ENCODE measurements at places on chromosomes 11 and 22.

GRCh38 chr11:48020092-48020755 is 39.9 kb downstream of the PTPRJ start:
- peak; percentile 72 for DNase-seq

GRCh38 chr11:124041254-124041653 is at the start of gene OR10G7:
TSS of gene OR10G7 (minus strand) at chr11:124041325. CDS start at chr11:124039001, 2,324 bp downstream.
- DNase-seq = no peak

GRCh38 chr22:45686836-45687235 is 15.2 kb downstream of the ATXN10 start:
- no peak for DNase-seq

GRCh38 chr11:116778556-116778955 is 5.8 kb upstream of the BUD13 start:
- DNase-seq = no peak

- no peak for DNase-seq
Measured at GRCh38 chr11:35662061-35662648, 420 bp upstream of the TRIM44 start.

- DNase-seq = no peak
Measured at GRCh38 chr11:62715150-62716130, 8.0 kb downstream of the GNG3 start.

DNA sequence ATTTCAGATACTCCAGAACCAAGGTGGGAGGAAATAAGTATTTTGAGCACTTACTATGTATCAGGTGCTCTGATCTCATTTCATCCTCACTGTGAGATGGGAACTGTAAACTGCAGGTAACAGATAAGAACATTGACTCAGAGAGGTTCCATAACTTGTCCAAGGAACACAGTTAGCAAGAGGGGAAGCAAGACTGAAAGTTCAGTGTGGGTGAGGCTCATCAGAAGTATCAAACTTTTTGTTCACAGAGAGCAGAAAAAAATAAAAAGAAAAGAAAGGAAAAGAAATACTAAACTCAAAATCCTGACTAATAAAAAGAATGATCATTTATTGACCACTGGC is 37.1 kb downstream of the RAB30 start:
- no peak for DNase-seq

DNA sequence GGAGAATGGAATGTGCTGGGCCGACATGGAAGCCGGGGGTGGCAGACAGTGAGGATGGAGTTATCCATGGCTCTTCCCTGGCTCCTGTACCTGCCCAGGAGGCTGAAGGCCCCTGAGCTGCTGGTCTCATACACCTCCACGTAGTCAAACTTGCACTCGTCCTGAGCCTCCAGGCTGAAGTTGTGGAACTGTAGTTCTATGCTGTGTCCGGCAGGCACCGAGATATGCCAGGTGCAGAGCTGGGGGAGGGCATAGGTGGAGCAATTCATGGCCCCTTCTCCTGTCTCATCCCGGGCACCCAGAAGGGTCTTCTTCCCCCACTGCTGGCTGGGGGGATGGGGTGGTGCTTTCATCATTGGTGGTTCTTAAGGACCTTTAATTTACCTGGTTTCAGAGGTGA is 2.8 kb downstream of the MFRP start:
- DNase-seq = no peak

DNA sequence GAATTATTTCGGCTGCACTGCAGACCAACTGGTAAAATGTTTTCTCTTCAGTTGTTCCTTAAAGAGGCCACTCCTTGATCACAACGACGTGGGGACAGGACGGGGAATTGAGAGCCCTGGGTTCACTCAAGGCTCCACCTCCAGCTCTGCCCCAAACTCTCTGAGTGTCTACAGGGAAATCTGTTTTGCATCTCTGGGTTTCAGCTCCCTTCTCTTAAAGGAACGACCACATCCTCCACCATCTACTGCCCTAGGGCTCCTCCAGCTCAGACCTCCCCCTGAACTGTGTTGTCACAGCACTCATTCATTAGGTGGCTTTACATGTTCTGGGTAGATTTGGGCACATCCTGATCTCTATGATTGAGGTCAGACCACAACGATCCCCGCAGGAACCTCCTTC is 5.1 kb upstream of the PPFIA1 start:
- DNase-seq = no peak

GRCh38 chr22:20001082-20001638 is 15.5 kb downstream of the ARVCF start:
- DNase-seq = no peak

DNA sequence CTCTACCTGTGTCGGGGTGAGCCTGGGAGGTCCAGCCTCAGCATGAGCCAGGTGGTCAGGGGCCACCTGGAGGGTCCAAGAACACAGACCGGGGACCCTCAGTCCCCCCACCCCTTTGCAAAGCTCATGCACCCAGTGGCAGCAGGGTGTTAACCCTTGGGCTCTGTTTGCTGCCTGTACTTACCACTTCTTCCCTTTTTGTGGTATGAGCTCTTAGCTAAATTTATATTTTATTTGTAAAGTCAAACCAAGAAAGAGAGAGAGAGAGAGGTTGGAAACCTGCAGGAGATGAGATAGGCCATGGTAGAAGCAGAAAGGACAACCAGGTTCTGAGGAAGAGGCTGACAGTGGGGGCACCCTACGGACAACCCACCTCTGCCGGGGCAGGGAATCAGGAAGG is 29.9 kb downstream of the IL10RA start:
- no peak for DNase-seq

DNA sequence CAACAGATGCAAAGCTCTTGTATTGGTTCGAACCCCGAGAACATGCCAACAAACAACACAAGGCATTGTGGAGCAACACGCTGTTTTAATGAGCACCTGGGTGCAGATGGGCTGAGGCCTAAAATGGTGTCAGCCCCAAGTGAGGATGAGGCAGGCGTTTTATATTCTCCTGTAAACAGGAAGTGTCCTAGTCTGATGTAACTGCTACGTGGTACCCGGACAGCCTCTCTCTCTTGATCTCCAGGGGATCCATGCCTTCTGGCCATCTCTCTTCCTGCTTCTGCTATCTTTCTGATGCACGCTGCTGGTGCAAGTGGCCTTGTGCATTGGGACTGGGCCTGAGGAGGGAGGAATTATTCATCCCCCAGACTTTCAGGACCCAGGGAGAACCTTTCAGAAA is 19.4 kb upstream of the VSTM5 start:
- no peak for DNase-seq

DNA sequence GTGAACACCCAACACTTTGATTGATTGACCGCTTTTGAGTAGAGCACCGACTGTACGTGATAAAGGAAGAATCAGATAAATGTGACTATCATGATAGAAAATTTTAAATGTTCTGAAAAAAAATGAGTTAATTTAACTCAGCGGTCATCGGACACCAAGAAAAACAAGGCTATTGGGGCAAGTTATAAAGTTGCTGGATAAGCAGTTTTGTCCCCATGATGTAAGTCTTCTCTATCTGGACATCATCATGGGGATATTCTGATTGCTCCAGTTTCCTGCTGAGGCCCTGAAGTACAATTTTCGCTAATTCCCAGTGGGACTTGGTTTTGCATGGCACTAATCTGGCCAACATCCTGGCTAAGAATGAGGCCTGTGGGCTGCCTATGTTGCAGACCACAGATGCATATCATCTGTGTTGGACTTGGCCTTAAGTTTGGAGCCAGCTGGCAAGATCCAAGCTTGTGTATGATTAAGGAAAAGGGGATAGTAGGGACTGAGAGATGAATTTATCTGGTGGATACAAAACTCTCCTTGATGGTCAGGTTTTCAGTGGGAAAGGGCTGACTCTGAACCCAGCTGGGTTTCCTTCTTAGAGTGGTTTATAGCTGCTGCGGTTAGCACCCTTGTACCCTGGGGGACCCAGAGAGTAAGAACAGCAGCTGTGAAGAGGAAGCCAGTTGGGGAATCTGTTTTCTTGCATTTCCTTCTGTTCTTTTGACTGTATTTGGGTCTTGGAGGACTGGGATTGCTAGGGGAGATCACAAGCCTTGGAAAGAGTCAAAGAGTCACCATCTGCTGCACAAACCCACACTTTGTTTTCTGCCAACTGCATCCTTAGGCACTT is 118.3 kb downstream of the SEZ6L start:
- DNase-seq = no peak

DNA sequence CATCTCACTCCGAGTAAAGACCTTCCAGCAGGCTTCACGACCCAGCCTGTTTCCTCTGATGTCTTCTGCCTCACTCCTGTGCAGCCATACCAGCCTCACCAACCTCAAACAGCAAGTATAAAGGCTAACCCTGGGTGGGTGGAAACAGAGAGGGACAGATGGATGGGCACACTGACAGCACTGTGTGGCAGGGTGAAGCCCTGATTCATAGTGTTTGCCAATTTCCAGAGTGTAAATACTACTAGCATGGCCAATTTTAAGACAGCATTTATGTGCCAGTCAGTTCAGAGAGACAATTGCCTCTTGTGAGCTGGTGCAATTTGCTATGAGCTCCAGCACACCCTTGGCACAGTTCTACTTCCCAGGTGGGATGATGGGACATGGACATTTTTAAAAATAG is 21.5 kb downstream of the TST start:
- no peak for DNase-seq

- no peak for DNase-seq
Measured at GRCh38 chr22:32375678-32376450, 18.2 kb downstream of the RFPL3 start.

DNA sequence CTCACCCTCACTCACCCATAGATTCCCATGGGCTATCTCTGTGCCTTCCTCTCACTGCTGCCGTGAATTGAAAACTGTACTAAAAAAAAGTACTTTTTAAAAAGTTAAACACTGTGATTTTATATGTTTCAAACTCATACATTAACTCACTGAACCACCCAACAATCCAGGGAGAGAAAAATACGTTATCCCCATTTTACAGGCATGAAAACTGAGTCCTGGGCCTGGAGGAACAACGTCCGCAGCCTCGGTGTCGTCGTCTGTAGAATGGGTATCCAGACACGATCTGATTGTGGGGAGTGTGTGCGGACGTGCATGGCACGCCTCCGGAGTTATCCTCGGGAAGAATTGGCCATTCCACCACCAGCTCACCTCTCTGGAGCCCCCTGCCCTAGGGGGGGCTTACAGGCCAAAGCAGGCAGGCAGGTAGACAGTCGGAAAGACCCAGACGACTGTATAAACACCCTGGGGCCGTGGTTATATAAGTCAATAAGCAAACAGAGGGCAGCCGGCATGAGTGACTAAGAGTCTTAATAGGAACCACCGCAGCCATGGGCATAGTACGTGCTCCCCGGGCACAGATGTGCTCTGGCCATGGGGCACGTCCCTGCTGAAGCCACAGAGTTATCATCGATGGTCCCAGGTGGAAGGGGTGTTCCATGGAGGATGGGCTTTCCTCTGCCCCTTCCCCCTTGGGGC is 7.1 kb upstream of the PDGFB start:
- DNase-seq = no peak

GRCh38 chr11:115673720-115674119 is 169.5 kb upstream of the CADM1 start:
- no peak for DNase-seq

GRCh38 chr11:10758957-10759356 is 7.9 kb downstream of the CTR9 start:
- no peak for DNase-seq

DNA sequence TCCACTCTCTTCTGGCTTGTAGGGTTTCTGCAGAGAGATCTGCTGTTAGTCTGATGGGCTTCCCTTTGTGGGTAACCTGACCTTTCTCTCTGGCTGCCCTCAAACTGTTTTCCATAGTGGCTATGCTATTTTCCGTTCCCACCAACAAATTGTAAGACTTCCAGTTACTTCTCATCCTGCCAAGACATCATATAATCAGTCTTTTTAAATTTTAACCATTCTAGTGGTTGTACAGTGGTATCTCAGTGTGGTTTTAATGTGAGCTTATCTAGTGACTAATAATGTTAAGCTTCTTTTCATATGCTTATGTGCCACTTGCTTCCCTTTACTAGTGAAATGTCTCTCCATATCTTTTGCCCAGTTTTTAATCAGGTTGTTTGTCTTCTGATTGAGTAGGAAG is 13.6 kb upstream of the TRIM29 start:
- no peak for DNase-seq

GRCh38 chr11:26243426-26243825 is 88.5 kb upstream of the ANO3 start:
- DNase-seq = no peak

GRCh38 chr11:34938611-34939010 is 22.2 kb downstream of the PDHX start:
- DNase-seq = no peak

DNA sequence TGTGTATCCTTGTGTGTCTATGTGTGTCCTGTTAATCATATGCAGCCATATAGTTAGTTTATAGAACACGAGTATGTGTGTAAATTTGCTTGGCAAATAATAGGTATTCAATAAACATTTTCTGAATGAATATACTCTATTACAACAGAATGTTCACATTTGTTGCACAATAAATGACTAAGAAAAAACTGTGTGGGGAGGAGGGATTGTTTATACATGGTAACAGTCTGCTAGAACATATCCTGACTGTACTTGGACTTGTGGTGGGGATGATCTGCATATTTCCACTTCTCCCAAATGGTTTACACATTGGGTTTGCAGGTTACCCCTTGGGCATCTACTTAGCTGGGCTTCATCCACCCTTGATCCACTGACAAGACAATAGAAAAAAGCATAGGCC is 194.6 kb downstream of the INSC start:
- DNase-seq = no peak

- no peak for DNase-seq
Measured at GRCh38 chr22:30572840-30573593, 1.4 kb downstream of the GAL3ST1 start.

- peak; percentile 60 for DNase-seq
Measured at GRCh38 chr11:126318574-126319373, 14.9 kb downstream of the DCPS start.

DNA sequence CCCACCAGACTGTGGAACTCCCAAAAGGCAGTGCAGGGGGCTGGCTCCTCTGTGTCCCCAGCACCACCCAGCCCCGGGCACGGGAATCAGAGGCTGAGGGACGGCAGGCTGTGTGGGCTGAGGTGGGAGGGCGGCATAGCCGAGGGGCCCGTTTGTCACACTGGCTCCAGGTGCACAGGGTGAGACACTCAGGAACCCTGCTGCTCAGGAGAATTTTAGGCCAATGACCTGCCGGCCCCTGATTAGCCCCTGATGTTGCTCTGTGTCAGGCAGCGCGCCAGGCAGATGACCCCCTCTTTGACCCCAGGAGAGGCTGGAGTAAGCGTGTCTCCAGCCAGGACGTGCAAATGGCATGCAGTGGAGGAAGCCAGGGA is 52.7 kb downstream of the RTL6 start:
- DNase-seq = no peak

GRCh38 chr11:24747275-24748251 is 250.7 kb downstream of the LUZP2 start:
- DNase-seq = no peak

- no peak for DNase-seq
Measured at GRCh38 chr22:39712751-39713525, 142.4 kb downstream of the CACNA1I start.

DNA sequence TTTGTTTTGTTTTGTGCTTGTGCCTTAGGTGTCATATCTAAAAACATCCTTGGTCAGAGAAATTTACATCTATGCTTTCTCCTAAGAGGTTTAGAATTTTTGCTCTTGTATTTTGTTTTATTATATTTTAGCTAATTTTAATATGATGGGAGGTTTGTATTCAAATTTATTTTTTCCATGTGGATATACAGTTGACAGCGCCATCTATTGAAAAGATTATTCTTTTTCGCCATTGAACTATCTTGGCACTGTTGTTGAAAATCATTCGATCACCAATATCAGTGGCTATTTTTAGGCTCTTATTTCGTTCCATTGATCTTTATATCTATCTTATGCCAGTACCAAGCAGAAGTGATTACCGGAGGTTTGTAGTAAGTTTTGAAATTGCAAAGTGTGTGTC is 510.3 kb downstream of the BRD1 start:
- no peak for DNase-seq

GRCh38 chr11:85768473-85769146 is 42.3 kb downstream of the SYTL2 start:
- DNase-seq = no peak
